ENCODE measurements at places on chromosomes 6 and 20.

- no peak for DNase-seq
These were observed 648.7 kb downstream of the KIF16B start for GRCh38 chr20:15924556-15924955.

- no peak for DNase-seq
These were observed 80.2 kb downstream of the GMPR start for GRCh38 chr6:16318538-16318937.

- no peak for DNase-seq
These were observed 2.3 kb downstream of the LRP11 start for GRCh38 chr6:149861603-149862423.

DNA sequence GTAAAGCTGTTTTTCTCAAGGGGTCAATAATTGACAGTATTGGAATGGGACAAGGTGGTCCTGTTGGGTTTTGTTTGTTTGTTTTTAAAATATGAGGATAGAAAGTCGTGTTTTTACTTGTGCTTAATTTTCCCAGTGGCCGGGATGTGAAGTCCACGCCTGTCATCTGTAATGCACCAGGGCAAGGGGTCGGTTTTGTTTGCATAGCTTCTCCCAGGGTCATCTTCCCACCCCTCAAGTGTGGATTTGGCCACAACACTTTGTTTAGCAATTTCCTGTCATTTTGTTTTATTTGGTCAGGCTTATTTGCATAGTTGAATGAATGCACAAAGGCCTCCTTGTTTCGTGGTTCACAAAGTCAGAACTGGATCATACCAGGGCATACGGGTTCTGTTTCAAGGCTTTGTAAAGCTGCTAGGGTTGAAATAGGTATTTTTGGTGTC is 29.8 kb downstream of the SYNJ2 start:
- no peak for DNase-seq

Measured in ureter (tissue), 1 donor.